ENCODE measurements at places on chromosomes 13 and 19.
A peak's percentile ranks its signal among the peaks of the same experiment; 100 is the strongest.

GRCh38 chr13:69373747-69374425 lies 733.7 kb upstream of the ATXN8OS start:
- peak; percentile 39 for DNase-seq

- no peak for DNase-seq
These were observed 13.3 kb upstream of the SUCLA2 start for GRCh38 chr13:48014359-48014758.

DNA sequence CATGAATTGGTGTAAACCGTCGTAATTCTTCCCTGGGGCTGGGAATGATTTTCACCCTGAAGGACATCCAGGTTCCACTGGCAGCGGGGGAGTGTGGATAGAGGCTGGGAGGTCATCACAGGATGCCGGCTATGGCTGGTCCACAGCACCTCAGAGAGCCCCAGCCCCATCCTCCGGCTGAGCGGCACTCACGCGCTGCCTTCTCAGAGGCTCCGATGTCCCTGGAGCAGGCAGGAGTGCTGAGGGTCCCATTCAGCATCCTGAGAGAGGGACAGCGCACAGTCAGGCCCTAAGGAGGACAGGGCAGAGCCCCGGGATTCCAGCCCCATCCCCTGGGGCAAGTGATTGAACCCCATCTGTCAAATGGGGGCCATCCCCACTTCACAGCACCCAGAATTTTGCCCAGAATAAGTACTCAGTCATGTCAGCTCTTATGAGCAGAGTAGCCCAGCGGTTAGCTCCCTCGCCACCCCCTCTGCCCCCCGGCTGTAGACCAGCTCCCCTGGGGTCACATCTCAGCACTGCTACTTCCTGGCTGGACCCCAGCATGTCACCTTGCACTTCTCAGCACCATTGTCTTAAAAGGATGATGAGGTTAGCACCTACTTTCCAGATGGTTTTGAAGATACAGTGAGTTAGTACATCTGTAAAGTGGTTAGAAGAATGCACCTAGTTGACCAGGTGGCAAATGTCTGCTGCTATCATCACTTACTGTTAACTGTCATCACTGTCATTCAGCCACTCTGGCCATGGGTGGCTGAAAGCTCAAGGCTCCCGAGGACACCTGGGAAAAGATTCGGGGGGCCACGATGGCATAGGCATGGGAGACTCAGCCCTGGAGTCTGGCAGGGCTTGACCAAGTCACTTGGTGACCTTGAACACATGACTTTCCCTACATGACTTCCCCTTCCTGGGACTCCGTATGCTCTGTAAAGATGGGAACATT lies 11.9 kb downstream of the GRAMD1A start:
- no peak for DNase-seq

GRCh38 chr13:30486230-30487074 lies 20.7 kb upstream of the HMGB1 start:
- DNase-seq = no peak

DNA sequence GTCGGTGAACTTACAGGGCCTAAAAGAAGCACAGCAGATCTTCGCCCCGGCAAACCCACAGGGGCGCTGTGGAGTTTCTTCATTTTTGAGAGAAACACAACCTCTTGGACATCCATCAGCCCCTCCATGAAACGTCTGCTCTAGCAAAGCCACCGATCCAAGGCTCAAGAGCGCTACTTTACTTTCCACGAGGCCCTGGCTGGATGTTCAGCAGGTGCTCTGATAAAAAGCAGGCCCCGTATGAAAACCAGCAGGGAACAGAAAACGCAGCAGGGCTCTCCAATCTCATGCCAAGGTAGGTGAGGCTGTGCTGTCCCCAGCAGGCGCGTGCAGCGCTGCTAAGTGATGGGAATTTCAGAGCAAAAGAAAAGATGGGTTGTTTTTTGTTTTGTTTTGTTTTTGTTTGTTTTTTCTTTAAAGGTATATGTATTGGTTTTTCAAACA lies 86.7 kb downstream of the IRS2 start:
- no peak for DNase-seq

Data from fibroblast of lung (primary cell).